Spinal cord (tissue), 10 donors: ENCODE measurements at places on chromosomes 5 and 9. TPM values are rescaled to one million over a fixed set of nuclear protein-coding genes. Genes with fewer than 3 reads are reported as not detected.
A peak's percentile ranks its signal among the peaks of the same experiment; 100 is the strongest.

The LHX3 gene
- 0.50 TPM for total RNA-seq

The NELFB gene
- total RNA-seq = 31.0 TPM

- H3K27me3 ChIP-seq = no peaks in the 10 kb centered on the region
- no peaks in the 10 kb centered on the region for H3K4me1 ChIP-seq
- no peak for DNase-seq
- no peak overlapping the region for H3K4me3 ChIP-seq
Observed at GRCh38 chr5:129356846-129357245, 103.3 kb upstream of the ADAMTS19 start.

GRCh38 chr9:121717141-121717991, 65.9 kb downstream of the DAB2IP start:
- peak overlapping the region; percentile 84 for H3K27ac ChIP-seq
- H3K27me3 ChIP-seq = no peaks in the 10 kb centered on the region
- DNase-seq = no peak
- no peak overlapping the region for H3K4me3 ChIP-seq
- no peaks in the 10 kb centered on the region for H3K36me3 ChIP-seq

DNA sequence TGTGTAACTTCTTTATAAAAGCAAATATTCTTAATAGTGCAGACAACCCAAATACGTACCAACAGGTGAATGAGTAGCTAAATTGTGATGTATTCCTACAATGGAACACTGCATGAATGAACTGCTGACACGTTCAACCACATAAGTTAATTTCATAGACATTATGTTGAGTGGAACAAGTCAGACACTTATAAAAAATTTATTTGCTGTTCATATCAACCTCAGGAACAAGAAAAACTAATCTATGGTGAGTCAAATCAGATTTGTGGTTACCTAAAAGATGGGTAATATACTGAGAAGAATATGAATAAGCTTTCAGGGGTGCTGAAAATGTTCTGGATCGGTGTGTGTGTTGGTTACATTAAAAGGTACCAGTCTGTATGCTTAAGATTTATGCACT, 35.7 kb downstream of the INVS start:
- no peaks in the 10 kb centered on the region for H3K4me1 ChIP-seq
- no peak overlapping the region for H3K4me3 ChIP-seq
- no peaks in the 10 kb centered on the region for H3K36me3 ChIP-seq
- DNase-seq = no peak

The GABBR2 gene
- 67.7 TPM for total RNA-seq

GRCh38 chr9:126833710-126834345, 26.6 kb upstream of the ZBTB34 start:
- DNase-seq = no peak
- H3K4me3 ChIP-seq = no peak overlapping the region
- peaks cover 40% of the 10 kb centered on the region for H3K36me3 ChIP-seq
- H3K27me3 ChIP-seq = no peaks in the 10 kb centered on the region
- H3K4me1 ChIP-seq = no peaks in the 10 kb centered on the region

GRCh38 chr5:39742916-39743315, 318.1 kb upstream of the DAB2 start:
- no peaks in the 10 kb centered on the region for H3K27me3 ChIP-seq
- H3K4me1 ChIP-seq = no peaks in the 10 kb centered on the region
- no peak overlapping the region for H3K4me3 ChIP-seq
- H3K36me3 ChIP-seq = no peaks in the 10 kb centered on the region

GRCh38 chr5:117488976-117489500, 914.4 kb upstream of the SEMA6A start:
- DNase-seq = no peak
- no peaks in the 10 kb centered on the region for H3K27me3 ChIP-seq
- H3K4me3 ChIP-seq = no peak overlapping the region
- H3K36me3 ChIP-seq = no peaks in the 10 kb centered on the region
- no peak overlapping the region for H3K27ac ChIP-seq

- H3K27me3 ChIP-seq = no peaks in the 10 kb centered on the region
- DNase-seq = no peak
- H3K36me3 ChIP-seq = no peaks in the 10 kb centered on the region
- H3K27ac ChIP-seq = no peak overlapping the region
Observed at GRCh38 chr9:26807161-26807560, 85.4 kb downstream of the CAAP1 start.
